ENCODE measurements at places on chromosomes 5 and 9.
A peak's percentile ranks its signal among the peaks of the same experiment; 100 is the strongest.

DNA sequence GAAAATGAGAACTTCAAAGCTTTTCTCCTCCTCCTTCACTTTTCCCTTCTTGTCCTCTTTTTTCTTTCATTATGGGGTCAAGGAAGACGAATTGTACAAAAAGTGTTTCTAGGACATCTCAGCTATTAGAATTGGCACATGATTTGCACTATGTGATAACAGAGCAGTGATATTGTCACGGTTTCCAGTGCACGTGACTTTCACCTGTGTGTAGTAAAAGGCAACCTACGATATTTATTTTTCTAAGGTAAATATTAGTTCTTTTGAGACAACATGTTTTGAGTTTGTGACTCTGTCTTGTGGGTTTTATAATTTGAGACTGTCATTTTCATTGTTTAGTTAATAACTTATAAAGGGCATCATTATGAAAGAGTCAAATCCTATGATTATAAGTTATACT lies 213.1 kb downstream of the PSAT1 start:
- no peaks in the 10 kb centered on the region for H3K27me3 ChIP-seq
- no peaks in the 10 kb centered on the region for H3K36me3 ChIP-seq
- H3K4me1 ChIP-seq = no peaks in the 10 kb centered on the region
- no peak overlapping the region for H3K4me3 ChIP-seq

- H3K36me3 ChIP-seq = no peaks in the 10 kb centered on the region
- no peak overlapping the region for H3K4me3 ChIP-seq
- H3K27ac ChIP-seq = no peak overlapping the region
- DNase-seq = no peak
Measured at GRCh38 chr9:91451431-91452270, 28.0 kb upstream of the NFIL3 start.

GRCh38 chr9:75054368-75055001 lies 26.4 kb upstream of the CARNMT1 start:
- H3K4me3 ChIP-seq = no peak overlapping the region
- no peaks in the 10 kb centered on the region for H3K27me3 ChIP-seq
- DNase-seq = no peak
- H3K36me3 ChIP-seq = no peaks in the 10 kb centered on the region
- no peak overlapping the region for H3K27ac ChIP-seq
- H3K4me1 ChIP-seq = no peaks in the 10 kb centered on the region

- H3K4me1 ChIP-seq = no peaks in the 10 kb centered on the region
- H3K36me3 ChIP-seq = peaks cover 23% of the 10 kb centered on the region
- DNase-seq = no peak
- H3K27me3 ChIP-seq = no peaks in the 10 kb centered on the region
- no peak overlapping the region for H3K27ac ChIP-seq
Measured at GRCh38 chr9:121133104-121133816, 58.5 kb downstream of the CNTRL start.

- no peak for DNase-seq
- H3K4me3 ChIP-seq = no peak overlapping the region
- no peaks in the 10 kb centered on the region for H3K27me3 ChIP-seq
- peaks cover 12% of the 10 kb centered on the region for H3K4me1 ChIP-seq
- H3K36me3 ChIP-seq = peaks cover 16% of the 10 kb centered on the region
Measured at GRCh38 chr9:131609099-131609830, 63.9 kb downstream of the PRRT1B start.

DNA sequence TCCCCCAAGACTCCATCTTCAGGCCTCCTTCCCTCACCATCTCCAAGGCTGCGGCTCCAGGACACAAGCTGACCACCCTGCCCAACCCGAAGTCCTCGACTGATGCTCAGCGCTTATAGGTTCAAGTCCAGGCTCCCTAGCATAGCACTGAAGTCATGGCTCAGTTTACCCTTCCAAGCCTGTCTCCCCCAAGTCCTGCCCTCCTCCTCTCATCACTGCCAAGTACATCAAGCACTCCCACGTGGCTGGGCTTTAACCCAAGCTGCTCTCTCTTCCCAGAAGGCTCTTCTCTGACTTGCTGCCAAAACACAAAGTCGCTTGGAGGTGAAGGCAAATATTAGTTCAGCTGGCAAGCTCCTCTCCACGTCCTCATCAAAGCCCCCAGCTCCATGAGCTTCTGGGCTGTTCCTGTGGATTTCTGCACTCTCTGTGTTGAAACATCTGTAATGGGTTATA lies 22.1 kb upstream of the MARCHF6 start:
- H3K27ac ChIP-seq = peak overlapping the region; percentile 10
- DNase-seq = no peak

- H3K36me3 ChIP-seq = peaks cover 26% of the 10 kb centered on the region
- no peak overlapping the region for H3K27ac ChIP-seq
- no peak overlapping the region for H3K4me3 ChIP-seq
Measured at GRCh38 chr9:98219794-98220370, 27.4 kb upstream of the CORO2A start.

All from ascending aorta (tissue), 2 donors.